ENCODE measurements at places on chromosomes 16 and 17.
A peak's percentile ranks its signal among the peaks of the same experiment; 100 is the strongest.

GRCh38 chr16:56965149-56966092 lies 3.7 kb downstream of the CETP start:
- DNase-seq, result no peak

DNA sequence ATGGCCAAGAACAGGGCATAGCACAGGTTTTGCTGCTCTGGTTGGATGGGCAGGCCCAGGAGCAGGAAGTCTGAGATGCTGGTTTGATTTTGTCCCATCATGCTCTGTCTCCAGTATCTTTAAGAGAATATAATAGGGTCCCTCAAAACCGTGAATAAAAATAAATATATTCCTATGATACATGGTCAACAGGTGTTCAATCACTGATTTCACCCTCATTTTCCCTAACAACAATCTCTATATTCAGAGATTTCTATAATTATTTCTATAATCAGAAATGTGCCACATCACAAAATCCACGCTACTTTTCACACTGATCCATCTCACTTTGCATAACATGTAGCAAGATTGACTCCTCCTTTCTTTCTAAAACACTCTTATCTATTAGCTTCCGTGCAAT lies at the start of gene OR1E2:
Gene OR1E2, minus strand, starts transcription at position 101 of the 400 bp plus-strand sequence. Its CDS starts 0 bp downstream, at position 101.
- no peak for DNase-seq

DNA sequence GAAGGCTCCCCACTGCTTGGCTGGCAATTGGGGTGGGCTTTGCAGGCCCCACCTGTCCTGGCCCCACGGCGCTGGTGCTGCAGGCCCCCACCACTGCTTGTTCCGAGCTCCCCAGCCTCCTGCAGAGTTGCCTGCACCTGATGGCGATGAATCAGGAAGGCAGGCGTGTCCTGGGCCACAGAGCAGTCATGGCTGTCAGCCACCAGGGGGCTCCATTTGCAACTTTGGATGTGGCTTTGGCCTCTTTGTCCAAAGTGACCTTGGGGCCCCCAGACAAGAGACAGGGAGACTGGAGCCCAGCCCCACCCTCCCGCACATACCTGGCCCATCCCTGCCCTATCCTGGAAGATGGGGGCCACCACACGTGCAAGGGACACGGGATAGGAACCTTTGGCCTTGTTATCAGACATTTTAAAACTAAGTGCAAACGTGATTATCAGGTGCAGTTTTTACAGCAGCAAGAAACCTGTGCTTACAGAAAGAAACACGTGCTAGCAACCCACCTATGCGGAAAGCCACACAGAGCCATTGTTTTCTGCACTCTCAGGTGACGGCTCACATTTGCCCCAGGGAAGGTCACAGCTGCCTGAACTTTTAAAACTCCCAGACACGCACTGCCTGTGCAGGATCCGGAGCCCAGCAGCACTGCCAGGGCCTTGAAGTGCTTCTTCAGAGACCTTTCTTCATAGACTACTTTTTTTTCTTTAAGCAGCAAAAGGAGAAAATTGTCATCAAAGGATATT lies at the start of gene DNASE1:
Gene DNASE1, plus strand, starts transcription at position 443 of the 743 bp plus-strand sequence. CDS start 683 bp downstream, outside the sequence.
- peak; percentile 38 for DNase-seq

GRCh38 chr16:13829697-13830299 lies 90.2 kb upstream of the ERCC4 start:
- DNase-seq, result no peak

- DNase-seq, result peak; percentile 16
Observed at GRCh38 chr16:4465977-4466779, 8.2 kb downstream of the NMRAL1 start.

- peak; percentile 56 for DNase-seq
Observed at GRCh38 chr17:44137891-44138709, 3.6 kb upstream of the HROB start.

- DNase-seq, result no peak
Observed at GRCh38 chr17:74972973-74973328, 392 bp upstream of the HID1 start.

GRCh38 chr17:79400989-79401703 lies 209.7 kb downstream of the RBFOX3 start:
- DNase-seq, result peak; percentile 51

- no peak for DNase-seq
Observed at GRCh38 chr16:4026854-4027253, 89.4 kb downstream of the ADCY9 start.

DNA sequence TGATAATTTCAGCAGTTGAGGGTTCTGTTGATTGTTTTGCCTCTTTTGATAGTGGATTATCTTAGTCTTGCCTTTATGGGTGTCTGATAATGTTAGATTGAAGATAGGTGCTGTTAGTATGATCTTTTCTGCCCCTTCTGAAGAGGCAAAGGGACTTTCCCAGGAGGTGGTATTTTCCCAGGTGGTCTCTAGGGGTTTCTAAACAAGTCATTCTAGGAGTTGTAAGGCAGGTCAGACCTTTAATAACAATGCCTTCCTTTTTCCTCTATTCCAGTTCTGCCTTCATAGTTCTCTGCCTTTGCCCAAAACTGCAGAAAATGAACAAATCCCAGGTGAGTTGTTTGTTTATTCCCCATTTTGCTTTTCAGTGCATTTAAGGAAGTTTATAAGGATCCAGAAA lies 4.3 kb downstream of the ZFP1 start:
- no peak for DNase-seq

GRCh38 chr16:85286066-85286831 lies 174.0 kb upstream of the CIBAR2 start:
- DNase-seq, result no peak
